Body of pancreas (tissue), 4 donors: ENCODE measurements at places on chromosomes 2 and 18. TPM values are rescaled to one million over a fixed set of nuclear protein-coding genes. Genes with fewer than 3 reads are reported as not detected.

MYOM1 gene
- 10.9 TPM for total RNA-seq

- no peak for DNase-seq
These were observed 102.4 kb downstream of the ACKR3 start for GRCh38 chr2:236671896-236672562.

SPEG gene
- total RNA-seq, result 2.9 TPM

DNA sequence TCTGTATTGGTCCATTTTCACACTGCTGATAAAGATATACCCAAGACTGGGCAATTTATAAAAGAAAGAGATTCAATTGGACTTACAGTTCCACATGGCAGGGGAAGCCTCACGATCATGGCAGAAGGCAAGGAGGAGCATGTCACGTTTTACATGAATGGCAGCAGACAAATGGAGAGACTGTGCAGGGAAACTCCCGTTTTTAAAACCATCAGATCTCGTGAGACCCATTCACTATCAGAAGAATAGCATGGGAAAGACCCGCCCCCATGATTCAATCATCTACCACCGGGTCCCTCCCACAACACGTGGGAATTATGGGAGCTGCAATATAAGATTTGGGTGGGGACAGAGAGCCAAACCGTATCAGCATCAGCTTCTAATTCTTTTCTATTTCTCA is 217.0 kb downstream of the ANAPC1 start:
- DNase-seq, result no peak

DNA sequence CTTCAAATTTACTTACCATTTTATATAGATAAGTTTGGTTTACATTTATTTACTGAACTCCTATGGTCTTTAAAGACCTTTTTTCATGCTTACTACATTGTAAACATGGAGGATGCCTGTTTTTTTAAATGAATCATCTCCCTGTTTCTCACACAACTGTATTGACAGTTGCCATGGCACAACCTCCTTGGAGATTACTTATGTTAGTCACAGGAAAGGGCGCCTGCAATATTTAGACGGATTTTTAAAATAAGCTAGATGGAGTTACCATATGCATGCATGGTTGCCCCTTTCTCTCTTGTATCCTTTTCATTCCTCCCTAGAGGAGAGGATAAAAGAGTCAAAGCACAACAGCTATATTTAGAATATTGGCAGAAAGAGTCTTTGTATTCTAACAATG is 34.8 kb upstream of the CCDC102B start:
- DNase-seq, result no peak

GRCh38 chr2:234029150-234029733 is 21.3 kb upstream of the SPP2 start:
- DNase-seq, result no peak

DNA sequence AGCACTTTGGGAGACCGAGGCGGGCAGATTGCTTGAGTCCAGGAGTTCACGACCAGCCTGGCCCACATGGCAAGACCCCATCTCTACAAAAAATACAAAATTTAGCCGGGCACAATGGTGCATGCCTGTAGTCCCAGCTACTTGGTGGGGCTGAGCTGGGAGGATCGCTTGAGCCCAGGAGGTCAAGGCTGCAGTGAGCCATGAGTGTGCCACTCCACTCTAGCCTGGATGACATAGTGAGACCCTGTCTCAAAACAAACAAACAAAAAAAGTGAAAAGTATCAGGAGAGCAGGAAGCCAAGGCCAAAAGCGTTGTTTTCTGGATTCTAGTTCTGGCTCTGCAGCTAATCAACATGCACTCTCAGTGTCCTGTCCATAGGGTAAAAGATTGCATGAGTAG is 10.7 kb upstream of the CLASP1 start:
- no peak for DNase-seq

GCG gene
- total RNA-seq, result 464 TPM

DNA sequence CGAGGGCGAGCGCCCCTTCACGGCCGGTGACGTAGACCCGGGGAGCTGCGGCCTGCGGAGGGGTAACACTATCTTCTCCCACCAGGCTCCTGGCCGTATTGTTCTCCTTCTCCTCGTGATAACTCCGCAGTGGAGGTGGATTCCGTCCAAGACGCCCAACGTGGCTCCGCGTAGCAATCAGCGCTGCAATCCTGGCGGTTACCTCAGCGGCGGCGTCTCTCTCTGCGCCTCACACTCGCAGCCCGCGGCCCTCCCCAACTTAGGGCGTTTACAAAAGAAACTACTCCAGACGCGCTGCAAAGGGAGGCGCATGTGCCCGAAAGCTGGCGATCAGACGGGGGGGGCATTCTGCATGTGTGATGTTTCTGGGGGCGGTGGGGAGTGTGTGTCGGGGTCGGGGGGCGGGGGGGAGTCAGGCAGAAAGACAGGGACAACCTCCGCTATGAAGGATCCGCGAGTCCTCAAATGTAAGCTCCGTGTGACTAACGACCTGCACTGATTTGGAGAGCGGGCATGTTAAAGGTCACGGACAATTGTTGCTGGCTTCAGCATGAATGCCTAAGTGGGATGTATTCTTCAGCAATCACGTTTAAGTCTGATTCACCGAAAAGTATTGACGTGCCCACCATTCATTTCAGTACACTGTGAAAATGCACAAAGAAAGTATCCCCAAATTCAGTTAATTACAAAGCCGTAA is 1.3 kb upstream of the ZNF516 start:
- DNase-seq, result peak; percentile 67

DNA sequence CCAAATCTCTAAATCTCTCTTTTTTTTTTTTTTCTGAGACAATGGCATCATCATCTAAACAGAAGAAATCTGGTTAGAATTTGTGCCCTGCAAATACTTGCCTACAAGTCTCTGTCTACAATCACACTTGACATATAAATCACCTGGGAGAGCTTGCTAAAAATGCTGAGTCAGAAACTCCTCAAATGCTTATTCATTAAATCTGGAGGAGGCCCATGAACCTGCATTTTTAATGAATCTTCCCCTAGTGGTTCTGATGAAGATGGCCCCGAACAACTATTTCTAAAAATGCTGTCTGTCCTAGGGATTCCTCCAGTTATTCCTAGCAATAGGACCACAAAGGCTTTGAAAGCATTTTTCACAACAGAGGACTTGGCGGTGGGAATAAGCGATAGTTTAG is 1.6 kb upstream of the CSRNP3 start:
- no peak for DNase-seq

DNA sequence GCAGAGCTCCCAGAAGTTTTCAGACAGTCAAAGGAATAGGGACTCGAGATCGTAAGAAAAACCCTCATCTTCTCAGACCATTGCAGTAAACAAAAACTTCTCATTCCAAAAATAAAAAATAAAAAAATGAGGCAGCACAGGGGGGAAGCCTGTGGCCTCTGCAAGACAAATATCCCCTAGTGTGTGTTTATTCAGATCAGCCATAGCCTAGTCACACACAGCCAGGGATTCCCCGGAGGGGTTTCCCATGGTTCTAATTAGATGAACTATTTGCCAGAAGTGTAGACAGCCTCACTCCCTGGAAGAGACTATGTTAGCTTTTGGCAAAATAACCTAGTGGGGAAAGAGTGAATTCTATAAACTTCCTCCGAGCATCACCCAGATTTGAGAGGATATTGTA is 122.9 kb upstream of the KLF7 start:
- no peak for DNase-seq

DNA sequence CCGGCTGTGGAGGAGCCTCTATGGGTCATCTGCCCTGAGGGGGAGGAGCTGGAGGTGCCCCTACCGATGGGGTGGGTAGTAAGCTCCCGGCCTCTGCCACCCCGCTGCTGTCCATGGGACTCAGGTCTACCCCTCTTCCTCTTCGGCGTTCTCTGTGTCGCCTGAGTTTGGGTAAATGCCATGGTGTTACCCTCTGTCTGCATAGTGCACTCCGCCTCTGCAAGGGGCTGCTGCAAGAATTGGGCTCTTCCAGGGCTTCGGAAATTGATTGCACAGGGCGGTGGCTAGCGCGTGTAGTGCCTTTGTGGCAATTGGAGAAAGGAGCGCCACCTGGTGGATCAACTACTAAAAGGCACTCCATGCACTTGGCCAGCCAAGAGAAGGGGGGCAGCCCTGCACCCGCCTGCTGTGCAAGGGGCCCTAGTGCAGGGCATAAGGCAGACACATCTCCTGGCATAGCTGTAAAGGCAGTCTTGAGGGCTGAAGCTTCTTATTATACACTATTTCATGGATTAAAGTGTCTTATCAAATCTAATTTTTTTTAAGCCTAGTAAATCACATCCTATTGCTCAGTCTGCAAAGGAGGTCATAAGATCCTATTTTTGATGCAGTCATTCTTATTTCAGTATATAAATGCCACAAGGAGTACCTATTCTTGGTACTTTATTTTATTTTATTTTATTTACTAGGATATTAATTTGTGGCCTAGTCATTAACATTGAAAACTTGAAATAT is 308.9 kb downstream of the PDE11A start:
- DNase-seq, result peak; percentile 77

GRCh38 chr2:24330161-24330560 is 30.2 kb downstream of the ITSN2 start:
- no peak for DNase-seq

ARPC2 gene
- total RNA-seq, result 68.6 TPM

LRP2 gene
- under 0.01 TPM for total RNA-seq

DNA sequence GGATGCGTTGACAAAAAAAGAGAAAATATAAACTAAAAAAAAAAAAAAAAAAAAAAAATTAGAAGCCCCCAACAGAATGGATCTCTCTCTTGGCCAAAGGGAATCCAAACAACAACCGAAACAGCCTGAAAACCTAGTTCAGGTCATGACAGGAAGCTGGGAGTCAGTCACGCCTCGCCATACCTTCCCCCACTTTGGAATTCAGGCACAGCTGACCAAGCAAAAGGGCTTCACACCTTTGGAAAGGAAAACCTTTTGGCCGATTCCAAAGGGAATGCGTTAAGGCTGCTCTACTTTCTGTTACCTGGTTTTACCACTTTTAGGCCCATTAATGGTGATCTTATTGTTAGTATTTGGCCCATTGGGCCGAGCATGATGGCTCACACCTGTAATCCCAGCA is 17.9 kb upstream of the RMC1 start:
- DNase-seq, result no peak

DNA sequence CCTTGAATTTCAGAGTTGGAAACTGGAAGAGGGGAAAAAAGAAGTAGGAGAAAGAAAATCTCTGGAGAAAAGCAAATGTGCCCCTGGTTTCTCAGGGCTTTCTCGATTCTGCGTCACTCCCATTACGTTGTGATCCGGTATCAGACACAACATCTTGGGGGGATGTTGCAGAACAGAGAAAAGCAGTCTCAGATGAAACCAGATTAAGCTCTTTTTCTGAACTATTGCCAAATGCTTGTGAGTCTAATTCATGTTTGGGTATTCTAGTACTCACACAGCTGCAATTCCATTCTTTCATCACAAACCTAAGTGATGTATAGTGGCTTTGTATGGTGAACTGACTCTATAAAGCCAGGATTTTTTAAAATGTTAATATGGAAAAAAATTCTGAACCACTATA is 233.2 kb downstream of the TCF4 start:
- DNase-seq, result no peak

- DNase-seq, result no peak
These were observed 11.7 kb upstream of the C18orf63 start for GRCh38 chr18:74303936-74304335.

- DNase-seq, result no peak
These were observed 941.9 kb downstream of the SLC4A3 start for GRCh38 chr2:220569112-220569897.

KCNK3 gene
- 20.5 TPM for total RNA-seq

SCTR gene
- total RNA-seq, result 69.0 TPM
